ENCODE measurements at places on chromosomes 1 and 21. TPM values are rescaled to one million over a fixed set of nuclear protein-coding genes. Genes with fewer than 3 reads are reported as not detected.

DEPDC1 gene
- total RNA-seq: 1.5 TPM

CASQ2 gene
- total RNA-seq: not detected

HAO2 gene
- under 0.01 TPM for total RNA-seq

PPIAL4G gene
- total RNA-seq: not detected

GSTM1 gene
- total RNA-seq: 18.3 TPM

GSTM5 gene
- 6.0 TPM for total RNA-seq

ATP1A2 gene
- total RNA-seq: not detected

LRRN2 gene
- total RNA-seq: not detected

All from hair follicle dermal papilla cell (primary cell).